Stimulated activated CD4-positive, alpha-beta T cell treated with anti-CD3 and anti-CD28 coated beads, Interleukin-12 subunit alpha, Interleukin-12 subunit beta, amount 100 ng/mL, for 24 hours (primary cell): ENCODE measurements at places on chromosomes 12 and 14.

DNA sequence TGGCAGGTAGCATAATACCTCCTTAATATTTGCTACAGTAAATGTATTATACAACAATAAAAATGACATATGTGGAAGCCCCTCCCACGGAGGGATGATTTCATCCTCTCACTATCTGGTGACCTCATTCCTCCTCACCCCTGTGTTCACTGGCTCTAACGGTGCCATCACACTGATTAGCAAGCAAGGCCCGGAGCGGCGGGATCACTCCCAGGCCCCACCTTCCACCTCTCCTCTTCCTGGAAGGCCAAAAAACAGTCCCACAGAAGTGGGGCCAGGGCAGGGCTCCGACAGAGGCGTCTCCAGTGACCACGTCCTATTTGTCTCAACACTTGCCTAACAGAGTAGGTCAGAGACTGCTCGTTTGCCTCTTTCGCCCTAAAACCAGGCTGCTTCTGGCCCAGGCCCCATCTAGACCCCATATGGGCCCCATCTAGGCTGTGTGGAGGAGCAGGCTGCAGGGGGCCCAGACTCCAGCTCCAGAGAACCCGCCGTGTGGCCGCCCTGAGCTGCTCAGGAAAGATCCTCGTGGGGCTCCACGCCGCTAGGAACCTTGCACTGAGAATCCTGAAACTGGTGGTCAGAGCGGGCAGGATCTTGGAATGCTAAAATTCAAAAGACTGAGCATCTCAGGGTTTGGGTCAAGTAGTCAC is 3.7 kb downstream of the SELPLG start:
- no peak for DNase-seq

DNA sequence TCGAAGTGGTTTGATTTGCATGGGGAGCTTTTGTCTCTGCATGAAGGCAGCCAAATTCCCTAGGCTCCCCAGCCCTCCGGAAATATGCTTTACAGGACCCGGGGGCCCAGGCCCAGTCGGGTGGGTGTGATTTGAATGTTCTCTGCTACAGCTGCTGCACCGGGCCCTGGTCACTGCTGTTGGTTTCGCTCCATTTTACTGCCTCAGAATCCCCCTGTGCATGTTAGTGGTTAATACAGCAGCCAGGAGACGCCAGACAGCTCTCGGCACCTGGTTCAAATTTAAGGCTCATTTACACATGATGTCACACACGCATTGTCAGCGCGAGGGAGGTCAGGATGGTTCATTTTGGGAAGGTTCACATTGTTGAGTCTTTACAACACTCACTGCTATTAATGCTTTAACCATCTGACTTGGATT is 99.6 kb downstream of the SLC38A6 start:
- DNase-seq = no peak

GRCh38 chr12:16608946-16609539 is 3.1 kb upstream of the LMO3 start:
- DNase-seq = no peak

DNA sequence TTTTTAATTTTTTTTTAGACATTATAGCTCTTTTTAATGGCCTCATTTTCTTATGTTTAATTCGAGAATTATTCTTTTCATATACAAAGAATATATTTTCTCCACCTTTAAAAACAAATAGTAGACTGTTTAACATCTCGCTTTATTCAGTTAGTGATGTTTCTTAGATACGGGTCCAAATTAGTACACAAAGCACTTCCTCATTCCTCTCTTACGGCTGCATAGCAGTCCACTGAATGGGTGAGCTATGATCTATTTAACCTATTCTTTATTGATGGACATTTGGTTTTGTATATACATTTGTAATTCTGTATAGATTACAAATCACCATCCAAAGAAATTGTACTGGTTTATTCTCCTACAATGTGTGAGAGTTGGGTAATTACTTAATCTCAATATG is 8.3 kb upstream of the GPR162 start:
- no peak for DNase-seq
